ENCODE measurements at places on chromosomes 6 and 20.
A peak's percentile ranks its signal among the peaks of the same experiment; 100 is the strongest.

DNA sequence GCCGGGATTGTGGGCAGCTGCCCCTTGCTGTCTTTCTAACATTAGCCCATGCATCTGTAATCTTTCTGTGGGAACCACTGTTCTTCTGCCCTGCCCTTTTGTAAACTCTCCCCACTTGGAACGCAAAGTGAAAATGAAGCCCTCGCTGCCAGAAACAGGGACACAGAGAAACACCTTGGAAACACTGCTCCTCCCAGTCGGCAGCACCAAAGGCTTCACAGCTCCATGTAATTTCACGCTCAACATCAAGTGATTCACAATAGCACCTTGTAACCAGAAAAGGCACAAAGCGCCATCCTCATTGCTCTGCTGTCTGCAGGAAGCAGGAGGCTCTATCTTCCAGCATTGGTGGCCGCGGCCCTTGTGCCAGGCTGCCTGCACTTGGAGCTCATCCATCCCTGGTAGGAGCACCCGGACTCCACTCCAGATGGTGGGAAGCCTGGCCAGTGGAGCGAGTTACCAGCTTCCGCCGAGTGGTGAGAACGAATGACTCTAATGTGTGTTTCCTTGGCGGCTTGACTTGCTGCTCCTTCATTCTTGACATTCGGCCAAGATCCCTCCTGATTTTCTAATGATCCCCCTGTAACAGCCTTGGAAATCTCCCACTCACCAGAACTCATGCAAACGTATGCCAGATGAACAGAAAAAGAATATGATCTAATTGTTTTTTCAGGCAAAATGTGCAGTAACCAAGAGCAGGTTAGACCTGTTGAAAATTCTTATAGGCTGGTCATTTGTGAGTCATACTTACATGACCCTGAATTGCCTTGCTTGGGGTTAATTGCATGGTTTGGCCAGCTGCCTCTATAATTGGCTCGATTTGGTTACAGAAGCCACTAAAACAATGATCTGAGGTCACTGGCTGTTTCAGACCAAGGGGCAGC lies 169.1 kb upstream of the CDYL start:
- DNase-seq, result no peak

GRCh38 chr20:46558511-46558959 lies 8.1 kb upstream of the OCSTAMP start:
- no peak for DNase-seq

- DNase-seq, result no peak
Observed at GRCh38 chr6:26309731-26310142, 55.3 kb upstream of the BTN3A2 start.

DNA sequence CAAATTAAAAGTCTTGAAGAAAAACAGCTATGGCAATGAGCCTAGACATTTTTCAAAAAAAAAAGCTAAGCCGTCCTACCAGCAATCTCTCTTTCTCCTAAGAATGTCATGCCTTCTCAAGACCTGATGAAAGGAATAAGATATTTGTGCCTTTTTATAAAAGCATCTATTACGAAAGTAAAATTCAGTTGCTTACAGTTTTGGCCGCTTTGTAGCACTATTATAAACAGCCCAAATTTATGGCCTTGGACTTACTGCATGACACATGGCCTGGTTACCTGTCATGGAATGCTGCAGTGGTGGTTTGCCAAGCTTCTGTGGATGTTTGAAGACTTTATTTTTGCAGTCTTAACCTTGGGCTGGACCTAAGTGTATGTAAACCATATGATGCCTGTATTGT lies 22.2 kb upstream of the VAPB start:
- no peak for DNase-seq

DNA sequence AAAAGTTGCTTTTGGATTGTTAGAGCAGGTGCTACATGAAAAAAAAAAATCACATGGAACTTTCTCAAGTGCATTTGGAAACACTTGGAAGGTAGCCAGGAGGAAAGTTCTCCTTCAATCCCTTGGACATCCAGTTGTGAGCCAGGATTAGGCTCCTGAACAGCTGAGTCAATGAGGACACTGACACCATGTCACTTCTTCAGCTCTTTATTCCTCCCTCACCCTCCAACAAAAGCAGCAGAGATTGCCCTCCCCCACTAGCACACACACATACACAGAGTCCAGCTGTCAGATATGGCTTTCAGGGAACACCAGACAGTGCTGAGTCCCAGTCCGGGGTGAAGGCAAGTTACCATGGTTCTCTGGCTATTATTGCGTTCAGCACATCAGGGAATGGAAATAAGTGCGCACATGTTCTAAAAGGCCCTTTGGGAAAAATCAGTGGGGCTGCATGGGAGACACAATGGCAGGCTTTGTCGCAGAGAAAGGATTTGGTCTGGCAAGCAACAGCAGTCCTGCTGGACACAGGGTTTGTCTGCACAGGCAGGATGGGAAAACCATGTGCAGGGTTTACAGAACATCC lies 124.7 kb upstream of the MARCKS start:
- peak; percentile 20 for DNase-seq

DNA sequence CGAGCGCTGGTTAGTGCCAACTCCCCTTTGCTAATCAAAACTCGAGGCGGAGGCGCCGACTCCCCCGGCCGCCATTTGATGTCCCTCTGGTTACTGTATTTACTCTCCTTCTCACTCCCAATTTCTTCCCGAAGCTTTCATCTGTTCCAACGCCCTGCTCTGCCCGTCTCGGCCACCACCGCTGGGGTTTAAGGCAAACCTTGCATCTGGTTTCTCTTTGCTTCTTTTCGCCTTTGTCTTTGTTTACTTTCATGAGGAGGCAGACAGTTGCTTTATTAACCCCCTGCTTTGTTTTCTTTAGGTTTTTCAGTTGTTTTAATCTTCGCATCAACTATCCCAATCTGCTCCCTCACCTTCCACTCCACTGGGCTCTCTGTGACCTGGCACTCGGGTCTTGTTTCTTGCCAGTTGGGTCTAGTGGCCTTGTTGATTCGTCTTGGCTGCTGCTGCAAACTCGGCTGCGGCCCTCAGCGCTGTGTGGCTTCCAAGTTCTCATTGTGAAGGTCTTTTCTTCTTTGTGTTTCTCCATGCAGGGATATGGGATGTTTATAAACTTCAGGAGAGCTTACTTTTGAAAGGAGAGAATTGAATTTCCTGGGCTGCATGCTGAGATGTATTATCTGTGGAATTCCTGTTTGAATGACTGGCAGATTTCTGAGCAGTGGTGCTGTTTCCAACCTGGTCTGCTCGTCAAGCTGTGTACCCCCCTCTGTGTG lies 155.1 kb downstream of the CDC5L start:
- no peak for DNase-seq

- no peak for DNase-seq
Observed at GRCh38 chr6:32271429-32271828, 47.6 kb upstream of the NOTCH4 start.

GRCh38 chr20:25011831-25012241 lies 19.3 kb upstream of the APMAP start:
- no peak for DNase-seq

GRCh38 chr20:31475472-31476293 lies 595 bp downstream of the REM1 start:
- DNase-seq, result no peak

DNA sequence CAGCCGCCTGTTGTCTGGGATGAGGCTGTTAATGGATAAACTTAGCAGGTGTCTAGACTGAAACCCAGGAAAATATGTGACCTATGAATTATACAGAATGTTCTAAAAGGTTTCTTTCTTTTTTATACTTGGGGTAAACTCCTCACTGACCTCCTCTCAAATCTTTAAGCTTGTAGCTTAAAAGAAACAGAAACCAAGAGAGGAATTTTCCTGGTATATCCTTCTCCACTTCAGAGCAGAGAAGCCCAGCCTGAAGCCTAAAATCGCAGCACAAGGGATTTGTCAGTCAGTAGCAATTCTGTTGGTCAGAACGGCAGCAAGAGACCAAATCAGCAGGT lies 99.4 kb upstream of the RIPOR2 start:
- DNase-seq, result no peak

GRCh38 chr20:23666189-23666588 lies 22.6 kb downstream of the CST4 start:
- DNase-seq, result no peak

DNA sequence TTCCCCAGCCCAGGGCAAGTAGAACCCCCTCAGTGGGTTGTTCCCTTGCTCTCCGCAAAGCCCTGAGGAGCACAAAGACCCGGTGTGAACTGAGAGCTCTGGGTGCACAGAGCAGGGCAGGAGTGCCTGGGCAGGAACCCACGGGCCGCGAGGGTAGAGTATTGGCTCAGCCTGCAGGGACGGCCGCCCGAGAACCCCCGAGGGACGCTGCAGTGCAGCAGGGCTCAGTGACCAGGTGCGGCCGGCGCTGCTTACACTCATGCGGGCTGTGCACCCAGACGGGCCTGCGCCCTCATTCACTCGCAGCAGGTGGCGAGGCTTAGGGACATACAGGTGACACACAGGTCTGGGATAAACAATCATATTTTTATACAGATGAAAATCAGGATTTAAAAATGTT lies 51.9 kb upstream of the PDE10A start:
- DNase-seq, result no peak

GRCh38 chr20:52279706-52280105 lies 88.1 kb upstream of the ZFP64 start:
- DNase-seq, result no peak

- DNase-seq, result peak; percentile 50
Observed at GRCh38 chr6:64930681-64931080, 776.3 kb downstream of the EYS start.

GRCh38 chr20:40232273-40232672 lies 456.8 kb downstream of the MAFB start:
- no peak for DNase-seq

DNA sequence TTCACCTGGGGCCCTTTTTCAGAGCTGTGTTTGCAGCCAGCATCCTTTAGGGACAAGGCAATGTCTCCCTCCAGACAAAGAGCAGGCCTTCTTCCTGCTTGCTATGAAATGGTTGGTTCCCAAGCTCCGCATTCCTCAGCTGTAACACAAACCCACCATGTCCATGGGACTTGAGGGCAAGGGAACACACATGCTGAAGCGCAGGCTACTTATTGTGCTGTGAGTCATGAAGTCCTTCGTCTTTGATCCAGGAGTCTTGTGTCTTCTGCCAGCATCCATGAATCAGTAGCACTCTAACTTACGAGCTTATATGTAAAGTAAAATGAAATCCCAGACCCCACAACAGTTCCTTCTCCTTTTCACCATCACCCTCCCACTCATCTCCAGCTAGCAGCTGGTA lies 59.0 kb downstream of the ANKRD60 start:
- DNase-seq, result no peak

DNA sequence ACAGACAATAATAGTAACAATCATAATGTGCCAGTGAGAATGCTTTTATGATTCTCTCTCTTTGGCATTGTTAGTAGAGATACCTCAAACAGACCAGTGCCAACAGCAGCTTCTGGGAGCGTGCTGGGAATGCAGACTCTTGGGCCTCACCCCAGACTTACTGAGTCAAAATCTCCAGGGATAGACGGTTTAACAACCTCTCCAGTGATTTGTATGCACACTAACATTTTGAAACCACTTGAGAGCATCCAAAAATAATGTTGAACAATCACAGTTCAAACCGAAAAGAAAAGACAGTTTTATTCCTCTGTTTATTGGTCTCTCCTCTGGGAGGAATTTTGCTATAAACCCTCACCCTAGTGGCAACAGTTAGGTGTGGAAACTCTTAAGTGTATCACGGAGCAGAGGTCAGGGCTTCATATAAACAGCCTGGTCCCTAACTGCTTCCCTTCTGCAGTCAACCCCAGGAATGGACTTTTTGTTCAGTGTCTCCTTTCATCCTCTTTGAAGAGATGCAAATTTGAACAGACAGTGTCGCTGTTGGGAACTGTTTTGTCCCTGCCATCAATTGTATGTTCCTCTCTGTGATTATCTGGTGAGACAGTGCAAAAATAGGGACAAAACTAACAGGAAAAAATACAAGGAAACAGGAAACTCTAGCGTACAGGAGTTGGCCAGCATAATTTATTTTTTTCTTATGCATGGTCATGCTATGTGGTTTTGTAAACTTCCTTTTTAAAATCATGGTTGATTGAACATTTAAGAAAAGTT lies 162.4 kb upstream of the BTBD3 start:
- DNase-seq, result peak; percentile 42

GRCh38 chr6:39847221-39847620 lies 55.0 kb downstream of the DAAM2 start:
- DNase-seq, result no peak

DNA sequence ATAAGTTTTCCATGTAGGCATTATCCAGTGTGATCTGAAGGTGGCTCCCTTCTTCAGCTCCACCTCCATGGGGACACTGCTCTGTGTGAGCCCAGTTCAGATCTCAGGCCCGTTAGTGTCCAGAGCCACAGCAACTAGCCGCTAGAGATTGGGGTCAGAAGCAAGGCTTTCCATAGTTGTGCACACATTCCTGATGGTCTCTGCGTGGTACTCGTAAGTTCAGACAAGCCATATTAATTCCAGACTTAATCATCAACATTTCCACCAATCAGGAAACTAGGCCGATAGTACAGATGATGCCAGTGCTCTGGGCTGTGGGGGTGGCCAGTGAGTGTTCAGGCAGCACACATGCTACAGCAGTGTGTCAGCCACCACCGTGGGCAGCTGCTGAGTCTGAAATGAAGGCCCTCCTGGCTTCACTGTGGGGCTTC lies 17.5 kb upstream of the SYNCRIP start:
- DNase-seq, result no peak

DNA sequence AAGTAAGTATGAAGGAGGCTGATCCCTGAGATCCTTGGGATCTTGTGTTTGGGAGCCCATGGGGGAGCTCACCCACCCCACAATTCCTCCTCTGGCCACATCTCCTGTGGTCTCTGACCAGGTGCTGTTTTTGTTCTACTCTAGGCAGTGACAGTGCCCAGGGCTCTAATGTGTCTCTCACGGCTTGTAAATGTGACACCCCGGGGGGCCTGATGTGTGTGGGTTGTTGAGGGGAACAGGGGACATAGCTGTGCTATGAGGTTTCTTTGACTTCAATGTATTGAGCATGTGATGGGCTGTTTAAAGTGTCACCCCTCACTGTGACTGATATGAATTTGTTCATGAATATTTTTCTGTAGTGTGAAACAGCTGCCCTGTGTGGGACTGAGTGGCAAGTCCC lies 2.8 kb downstream of the HLA-G start:
- DNase-seq, result no peak

DNA sequence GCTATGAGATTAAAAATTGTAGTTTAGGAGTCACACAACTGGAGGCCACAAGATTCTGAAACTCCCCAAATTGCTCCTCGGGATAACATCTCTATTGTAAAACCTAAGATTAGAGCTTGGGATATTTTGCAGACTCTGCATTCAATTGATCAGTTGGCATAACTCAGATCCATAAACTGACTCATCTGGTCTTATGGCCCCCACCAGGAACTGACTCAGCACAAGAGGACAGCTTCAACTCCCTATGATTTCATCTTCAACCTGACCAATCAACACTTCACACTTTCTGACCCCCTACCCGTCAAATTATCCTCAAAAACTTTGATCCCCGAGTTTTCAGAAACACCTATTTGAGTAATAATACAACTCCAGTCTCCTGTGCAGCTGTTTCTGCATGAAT lies 257.3 kb downstream of the HAO1 start:
- DNase-seq, result no peak

Measured in NCI-H2081 (cell line).